ENCODE measurements at places on chromosomes 16 and 17.

- DNase-seq, result no peak
Observed at GRCh38 chr16:21628121-21628726, 24.2 kb downstream of the IGSF6 start.

- DNase-seq, result no peak
Observed at GRCh38 chr17:65537845-65538674, 23.4 kb downstream of the AXIN2 start.

DNA sequence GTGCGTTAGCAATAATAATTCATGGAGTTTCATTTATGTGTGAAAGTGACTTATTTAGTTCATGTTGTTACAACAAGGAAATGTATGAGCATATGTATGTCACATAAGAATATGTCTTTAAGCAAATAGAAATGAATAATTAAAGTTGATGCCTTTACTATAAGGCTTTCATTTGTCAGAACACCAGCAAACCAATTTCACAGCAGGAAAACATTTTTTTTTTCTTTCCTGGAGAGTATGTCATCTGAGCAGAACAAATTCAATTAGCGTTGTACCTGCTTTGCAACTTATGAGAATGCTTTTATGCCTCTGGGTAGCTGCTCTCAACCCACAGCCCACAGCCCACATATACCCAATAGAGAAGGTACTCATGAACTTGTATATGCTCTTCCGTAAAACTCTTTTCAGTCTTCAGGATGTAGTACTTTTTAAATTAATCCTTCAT lies 26.3 kb upstream of the APOH start:
- no peak for DNase-seq

DNA sequence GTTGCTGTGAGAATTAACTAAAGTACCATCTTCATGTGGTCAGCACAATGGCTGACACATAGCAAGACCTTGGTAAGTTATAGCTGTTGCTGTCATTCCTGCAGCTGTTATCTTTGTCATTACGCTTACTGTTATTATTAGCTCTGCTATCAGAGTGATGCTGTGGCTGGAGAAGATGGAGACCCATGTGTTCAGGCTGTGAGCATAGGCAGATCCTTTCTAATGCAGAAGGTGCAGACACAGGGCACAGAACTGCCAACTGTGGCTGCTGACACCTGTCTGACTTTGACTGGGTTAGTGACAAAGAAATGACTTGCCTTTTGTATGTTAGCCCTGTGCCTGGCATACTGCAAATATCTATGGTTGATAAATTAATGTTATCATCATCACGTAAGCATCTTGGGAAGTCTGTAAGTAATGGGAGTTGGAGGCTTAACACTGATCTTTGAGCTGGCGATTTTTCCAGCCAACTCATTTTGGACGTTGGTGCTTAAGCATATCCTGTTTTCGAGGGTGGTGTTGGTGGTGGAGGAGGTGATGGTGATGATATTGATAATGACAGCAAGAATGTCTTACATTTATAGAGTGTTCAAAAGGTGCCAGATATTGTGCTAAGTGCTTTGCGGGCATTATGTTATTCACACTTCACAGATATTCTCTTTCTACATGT lies 695.3 kb downstream of the WWOX start:
- no peak for DNase-seq

GRCh38 chr17:52604105-52604504 lies 445.6 kb upstream of the CA10 start:
- DNase-seq, result no peak

DNA sequence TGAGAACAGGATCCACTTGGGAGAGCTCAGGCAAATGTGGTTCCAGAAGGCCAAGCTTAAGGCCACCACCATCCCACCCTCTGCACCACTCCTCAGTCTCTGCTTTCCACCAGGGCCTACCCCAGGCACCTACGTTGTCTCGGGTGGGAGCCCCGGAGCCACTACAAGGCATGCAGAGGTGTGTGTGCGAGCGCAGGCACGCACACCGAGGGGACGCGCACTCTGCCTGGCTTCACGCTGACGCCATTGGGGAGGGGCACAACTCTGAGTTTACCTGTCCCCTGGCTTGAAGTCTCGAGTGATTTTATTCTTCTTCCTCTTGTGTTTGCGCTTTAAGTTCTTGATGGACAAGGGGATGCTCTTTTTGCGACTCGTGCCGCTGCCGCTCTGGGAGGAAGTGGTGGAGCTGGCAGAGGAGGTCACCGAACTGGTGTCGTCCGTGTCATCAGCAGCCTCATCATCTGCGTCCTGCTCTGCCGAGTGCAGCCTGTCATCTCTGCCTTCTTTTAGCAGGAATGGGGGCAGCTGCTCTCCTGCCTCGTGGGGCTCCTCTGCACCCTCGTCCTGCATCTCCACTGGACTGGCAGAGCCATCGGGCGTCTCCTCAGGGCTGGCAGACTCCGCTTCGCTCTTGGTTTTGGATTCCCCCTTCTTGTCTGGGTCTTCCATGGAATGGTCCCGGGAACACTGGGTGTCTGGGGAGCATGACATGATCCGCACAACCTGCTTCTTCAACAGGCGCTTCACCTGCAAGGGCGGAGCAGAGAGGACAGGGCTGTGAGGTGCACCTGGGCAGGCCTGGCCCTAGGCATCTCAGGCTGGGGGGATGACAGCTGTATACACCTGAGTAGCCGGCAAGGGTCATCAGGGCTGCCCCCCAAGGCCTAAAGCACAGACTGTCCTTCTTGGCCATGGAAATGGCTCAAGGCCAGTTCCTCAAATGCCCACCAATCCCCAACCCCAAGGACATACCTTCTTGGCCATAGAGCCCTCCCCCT lies 15.1 kb downstream of the SPHK1 start:
- DNase-seq, result no peak

DNA sequence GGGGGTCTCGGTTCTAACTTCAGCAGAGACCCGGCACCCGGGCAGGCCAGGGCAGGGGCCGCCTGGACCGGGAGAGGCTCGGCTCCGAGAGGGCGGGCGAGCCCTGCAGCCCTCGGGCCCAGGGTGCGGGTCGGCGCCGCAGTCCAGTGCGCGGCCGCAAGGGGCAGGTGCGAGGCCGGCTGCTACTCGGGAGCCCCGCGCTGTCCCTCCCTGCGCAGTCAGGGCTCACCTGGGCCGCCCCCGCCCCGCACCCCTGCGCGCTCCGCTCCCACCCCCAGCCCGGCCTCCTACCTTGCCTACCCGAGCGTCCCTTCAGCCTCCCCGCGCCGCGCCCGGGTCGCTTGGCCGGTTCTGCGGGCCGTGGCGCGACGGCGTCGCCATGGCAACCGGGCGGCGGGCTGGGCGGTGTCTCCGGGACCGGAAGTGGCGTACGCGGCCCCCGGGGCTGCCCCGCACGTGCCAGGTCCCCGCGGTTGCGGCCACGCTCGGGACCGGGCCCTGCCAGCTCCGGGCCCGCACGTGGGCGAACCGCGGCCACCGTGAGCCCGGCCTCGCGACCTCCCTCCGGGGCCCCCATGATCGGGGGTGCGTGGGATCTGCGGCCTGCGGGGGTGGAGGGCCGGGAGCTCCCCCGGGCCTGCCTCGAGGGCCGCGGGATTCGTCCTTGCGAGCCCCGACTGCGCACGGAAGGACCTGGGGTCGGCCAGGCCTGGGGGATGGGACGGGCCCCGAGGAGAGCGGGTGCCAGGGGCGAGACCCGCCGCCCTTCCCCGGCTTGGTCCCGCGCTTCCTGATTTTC lies at the start of gene CYB561:
TSS of gene CYB561 (minus strand) at position 353 of the 799 bp plus-strand sequence. CDS start 8,759 bp downstream, outside the sequence.
- DNase-seq, result peak; percentile 36

DNA sequence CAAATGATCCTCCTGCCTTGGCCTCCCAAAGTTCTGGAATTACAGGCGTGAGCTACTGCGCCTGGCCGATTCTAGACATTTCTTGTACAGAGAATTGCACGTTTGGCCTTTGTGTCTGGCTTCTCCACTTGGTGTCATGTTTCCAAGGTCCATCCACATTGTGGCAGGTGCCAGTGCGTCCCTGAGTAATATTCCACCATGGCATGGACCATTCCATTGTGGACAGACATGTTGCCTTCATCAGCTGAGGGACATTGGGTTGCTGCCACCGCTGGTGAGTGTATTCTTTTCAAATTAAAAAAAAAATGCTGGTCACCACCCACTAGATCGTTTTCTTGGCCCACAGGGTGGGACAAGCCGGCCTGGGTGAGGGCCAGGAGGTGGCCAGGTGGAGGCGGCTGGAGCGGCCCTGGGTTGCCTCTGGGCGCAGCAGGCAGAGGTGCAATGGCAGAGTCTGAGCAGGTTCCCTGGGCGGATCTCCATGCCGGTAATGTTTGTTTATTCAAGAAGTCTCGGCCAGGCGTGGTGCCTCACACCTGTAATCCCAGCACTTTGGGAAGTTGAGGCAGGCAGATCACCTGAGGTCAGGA lies 274.1 kb downstream of the SEC14L1 start:
- DNase-seq, result no peak

DNA sequence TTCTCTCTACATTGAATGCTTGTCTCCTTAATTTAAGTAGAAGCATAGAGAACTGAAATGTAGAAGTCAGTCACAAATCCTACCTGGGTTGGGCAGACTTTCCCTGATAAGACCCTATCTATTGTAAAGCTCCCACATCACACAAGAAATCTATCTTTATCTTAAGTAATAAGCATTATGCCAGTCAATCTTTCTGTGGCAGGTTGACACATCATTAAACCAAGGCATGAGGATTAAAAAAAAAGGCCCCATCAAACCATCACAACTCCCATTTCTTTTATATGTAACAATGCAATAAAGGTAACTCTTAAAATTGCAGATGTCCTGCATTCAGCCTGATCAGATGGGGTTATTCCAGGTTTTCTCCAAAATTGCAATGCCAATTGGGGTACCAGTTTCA lies 311.8 kb downstream of the TOX3 start:
- DNase-seq, result no peak

DNA sequence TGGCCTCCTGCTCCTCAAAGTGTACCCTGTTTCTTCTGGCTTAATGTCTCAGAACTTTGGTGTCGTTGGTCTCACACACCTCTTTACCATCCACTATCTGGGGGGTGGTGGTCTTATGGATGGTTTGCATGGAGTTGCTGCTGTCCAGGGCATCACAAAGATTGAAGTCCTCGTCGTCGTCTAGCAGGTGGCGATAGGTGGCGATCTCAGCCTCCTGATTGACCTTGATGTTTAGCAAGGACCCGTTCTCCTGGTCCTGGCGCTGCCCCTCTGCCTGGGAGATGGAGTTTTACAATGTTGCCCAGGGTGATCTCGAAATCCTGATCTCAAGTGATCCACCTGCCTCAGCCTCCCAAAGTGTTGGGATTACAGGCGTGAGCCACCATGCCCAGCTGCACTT lies 31.1 kb upstream of the HELZ start:
- DNase-seq, result no peak

GRCh38 chr17:51245535-51245934 lies 14.3 kb downstream of the MBTD1 start:
- no peak for DNase-seq

DNA sequence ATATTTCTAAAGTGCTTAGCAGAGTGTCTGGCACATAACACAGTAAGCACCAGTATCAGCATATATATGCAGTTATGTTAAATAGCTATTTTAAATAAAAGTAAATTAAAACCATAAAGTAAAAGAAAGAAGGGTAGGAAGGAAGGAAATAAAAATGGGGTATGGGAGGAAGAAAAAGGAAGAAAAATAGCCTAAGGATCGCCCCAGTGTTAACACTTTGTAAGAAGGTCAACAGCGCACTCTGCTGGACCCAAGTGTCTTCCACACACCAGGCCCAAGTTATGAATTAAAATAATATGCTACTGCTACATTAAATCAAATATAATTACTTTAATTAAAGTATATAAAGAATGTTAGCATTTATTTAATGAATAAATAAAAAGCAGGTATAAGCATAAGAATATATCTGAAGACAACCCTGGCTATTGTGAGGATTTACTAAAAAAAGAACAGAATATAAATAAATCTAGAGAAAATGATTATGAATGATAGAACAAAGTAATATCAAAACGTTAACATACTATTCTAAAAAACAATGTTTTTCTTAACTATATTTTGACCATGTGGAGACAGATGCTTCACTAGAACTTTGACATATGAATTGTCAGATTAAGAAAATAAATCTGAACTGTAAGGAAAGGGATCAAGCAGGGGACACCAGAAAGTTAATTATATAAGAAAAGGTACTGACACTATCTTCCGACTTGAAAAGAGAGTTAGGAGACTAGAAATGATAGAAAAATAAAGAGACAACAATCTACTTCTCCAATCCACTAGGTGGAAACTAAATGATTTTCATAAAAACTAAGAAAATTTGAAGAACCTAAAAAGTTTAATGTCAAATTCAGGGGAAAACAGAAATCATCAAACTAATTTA lies 25.9 kb downstream of the BRIP1 start:
- no peak for DNase-seq

GRCh38 chr17:55727920-55728319 lies 5.3 kb upstream of the TMEM100 start:
- DNase-seq, result no peak

- no peak for DNase-seq
Observed at GRCh38 chr17:78641666-78642065, 64.5 kb upstream of the DNAH17 start.

GRCh38 chr17:18005496-18005895 lies 32.8 kb downstream of the DRC3 start:
- DNase-seq, result no peak

DNA sequence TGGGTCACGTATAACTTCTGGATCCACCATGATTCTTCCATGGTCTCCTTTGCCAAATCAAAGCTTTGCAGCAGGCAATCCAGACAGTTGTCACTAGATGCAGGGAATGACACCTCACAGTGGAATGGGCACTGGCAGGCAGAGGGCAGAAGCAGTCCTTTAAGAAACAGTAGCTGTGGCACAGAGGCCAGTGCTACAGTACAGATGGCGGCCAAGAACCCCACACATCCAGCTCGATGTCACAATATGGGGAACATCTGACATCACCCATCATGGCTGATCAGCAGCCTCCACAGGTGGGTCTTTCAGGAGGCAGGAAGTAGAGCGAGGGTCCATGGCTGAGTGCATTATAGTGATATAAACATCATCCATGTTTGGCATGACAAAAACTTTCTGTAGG lies 18.8 kb upstream of the ERN1 start:
- no peak for DNase-seq

GRCh38 chr17:49647256-49647585 lies 30.7 kb downstream of the SPOP start:
- DNase-seq, result no peak

GRCh38 chr17:70492368-70492767 lies 323.0 kb downstream of the KCNJ2 start:
- no peak for DNase-seq

DNA sequence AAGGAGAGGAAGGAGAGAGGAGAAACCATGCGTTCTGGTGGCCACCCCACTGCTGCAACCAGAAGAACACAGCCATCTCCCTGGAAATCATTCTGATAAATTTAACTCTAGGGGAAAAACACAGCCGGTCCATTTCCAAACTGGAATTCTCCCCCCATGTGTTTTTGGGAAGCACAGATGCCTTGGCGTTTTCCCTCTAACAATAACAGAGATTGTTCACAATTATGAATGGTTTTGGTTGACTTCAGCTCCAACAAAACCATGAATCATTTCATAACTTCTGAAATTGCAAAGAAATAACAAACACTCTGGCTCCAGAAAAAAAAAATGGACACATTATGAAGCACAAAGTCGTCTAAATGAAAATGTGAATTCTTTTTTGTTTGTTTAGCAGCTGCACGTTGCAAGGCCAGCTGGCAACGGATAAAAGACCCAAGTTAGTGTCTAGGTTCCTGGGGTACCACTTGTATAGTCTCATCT lies 46.2 kb downstream of the GNAO1 start:
- DNase-seq, result no peak

Data from stimulated activated CD8-positive, alpha-beta memory T cell treated with anti-CD3 and anti-CD28 coated beads, Interleukin-7, amount 100 ng/mL, for 1 hour (primary cell).